Globus pallidus (tissue), 1 donor: ENCODE measurements at places on chromosomes 7 and 10.

DNA sequence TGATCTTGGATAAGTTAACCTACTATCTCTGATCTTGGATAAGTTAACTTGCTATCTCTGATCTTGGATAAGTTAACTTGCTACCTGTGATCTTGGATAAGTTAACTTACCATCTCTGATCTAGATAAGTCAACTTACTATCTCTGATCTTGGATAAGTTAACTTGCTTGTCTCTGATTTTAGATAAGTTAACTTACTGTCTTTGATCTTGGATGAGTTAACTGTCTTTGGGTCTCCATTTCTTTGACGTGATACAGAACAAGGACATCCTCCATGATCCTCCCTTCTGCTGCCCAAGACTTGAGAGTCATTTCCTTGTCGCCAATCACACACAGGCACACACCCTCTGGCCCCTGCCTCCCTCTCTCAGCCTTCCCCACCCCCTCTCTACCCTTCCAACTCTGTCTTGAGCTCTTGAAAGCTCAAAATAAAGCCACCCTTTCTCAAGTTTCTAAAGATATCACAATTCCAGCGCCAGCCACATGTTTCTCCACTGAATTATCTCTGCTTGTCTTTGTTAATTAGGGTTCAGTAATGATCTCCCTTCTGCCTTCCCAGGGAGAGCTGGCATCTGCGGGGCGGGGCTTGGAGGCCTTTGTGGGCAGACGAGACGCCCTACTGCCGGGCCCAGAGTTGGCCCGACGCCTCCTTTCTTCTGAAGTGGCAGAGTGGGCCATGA lies 85.1 kb upstream of the GTF2I start:
- peak; percentile 26 for DNase-seq

DNA sequence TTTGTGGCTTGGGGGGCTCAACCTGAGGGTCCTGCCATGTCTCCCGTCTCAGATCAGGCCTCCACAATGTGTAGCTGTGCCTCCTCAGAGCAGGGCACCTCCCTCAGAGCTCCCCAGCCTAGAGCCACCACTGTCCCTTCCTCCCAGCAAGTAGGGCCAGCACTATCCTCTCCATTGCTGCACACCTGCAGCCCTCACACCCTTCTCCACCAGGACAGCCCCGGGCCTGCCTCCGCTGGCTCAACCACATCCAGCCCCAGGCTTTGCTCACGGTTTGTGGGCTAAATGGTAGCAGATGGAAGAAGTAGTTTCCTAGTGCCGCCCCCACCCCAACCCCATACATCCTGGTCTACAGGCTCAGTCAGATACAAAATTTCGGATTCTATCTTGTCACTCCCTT lies 10.1 kb downstream of the NFKB2 start:
- no peak for DNase-seq

GRCh38 chr10:66837335-66837734 lies 88.5 kb upstream of the LRRTM3 start:
- no peak for DNase-seq

- DNase-seq, result no peak
Measured at GRCh38 chr7:149686011-149686410, 87.4 kb downstream of the ZNF467 start.

- no peak for DNase-seq
Measured at GRCh38 chr10:88670497-88670896, 6.3 kb downstream of the LIPF start.

DNA sequence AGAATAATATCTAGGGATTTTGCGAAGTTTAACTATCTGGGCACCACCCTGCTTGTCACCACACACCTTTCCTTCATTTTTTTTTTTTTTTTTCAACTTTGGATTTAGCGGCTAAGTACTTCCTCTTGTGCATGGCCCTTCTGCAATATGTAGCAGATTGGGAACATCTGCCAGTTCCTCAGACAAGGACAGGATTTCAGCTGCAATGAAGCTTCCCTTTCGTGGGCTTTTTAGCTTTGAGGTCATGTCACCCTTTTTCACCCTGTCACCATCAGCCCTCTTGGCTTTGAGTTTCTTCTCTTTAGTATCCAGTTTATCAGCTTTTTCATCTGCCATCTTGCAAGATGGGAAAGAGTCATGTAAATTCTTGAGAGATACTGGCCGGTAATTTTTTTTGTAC lies 81.6 kb upstream of the ETV1 start:
- no peak for DNase-seq

DNA sequence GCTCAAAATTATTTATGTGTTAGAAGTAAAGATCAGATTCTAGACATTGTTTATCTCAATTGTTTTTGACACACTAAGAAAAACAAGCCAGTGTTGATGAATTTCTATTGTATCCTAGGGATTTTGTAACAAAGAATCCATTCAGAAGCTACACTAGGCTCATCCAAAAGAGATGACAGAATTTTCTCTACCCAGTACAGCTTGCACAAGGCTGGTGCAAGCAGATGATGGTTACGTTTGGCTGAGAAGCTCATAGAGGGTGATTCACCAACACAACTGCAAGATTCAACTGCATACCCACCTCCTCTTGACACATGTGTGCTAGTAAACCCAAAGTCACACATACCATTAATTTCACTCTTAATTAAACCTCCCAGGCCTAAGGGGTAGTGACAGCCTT lies 20.8 kb downstream of the GRM3 start:
- peak; percentile 96 for DNase-seq

DNA sequence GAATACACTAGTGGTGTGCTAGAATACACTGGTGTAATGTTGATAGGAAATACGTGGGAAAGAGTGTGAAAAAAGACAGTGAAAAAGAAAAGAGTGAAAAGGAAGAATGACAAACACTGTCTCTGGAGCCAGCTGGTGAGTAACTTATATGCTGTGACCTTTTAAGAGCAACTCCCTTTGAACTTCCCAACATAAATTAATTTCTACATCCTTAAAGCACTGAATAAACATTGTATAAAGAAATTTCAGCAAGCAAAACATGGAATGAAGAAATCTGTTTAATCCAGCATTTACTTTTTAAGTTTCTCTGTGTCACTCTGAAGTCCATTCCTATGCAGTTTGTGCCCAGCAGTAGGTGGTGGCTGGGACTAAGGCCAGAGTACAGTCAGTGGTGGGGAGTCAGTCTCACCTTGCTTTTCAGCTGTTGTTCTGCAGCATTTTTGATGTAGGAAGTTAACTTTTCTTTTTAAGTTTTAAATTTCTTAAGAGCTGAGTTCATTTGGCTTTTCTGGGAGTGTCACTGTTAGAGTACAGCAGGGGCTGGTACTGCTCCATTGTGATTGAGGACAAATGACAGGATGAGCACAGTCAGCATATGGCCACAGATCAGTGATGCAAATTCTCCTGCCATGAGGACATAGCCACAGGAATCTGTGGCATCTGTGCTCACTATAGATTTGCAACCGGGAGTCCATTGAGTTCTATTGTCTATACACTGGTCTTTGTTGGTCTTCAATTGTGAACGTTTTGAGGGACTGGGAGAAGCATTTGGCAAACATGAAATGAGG lies 321.8 kb downstream of the ZNF248 start:
- DNase-seq, result no peak

DNA sequence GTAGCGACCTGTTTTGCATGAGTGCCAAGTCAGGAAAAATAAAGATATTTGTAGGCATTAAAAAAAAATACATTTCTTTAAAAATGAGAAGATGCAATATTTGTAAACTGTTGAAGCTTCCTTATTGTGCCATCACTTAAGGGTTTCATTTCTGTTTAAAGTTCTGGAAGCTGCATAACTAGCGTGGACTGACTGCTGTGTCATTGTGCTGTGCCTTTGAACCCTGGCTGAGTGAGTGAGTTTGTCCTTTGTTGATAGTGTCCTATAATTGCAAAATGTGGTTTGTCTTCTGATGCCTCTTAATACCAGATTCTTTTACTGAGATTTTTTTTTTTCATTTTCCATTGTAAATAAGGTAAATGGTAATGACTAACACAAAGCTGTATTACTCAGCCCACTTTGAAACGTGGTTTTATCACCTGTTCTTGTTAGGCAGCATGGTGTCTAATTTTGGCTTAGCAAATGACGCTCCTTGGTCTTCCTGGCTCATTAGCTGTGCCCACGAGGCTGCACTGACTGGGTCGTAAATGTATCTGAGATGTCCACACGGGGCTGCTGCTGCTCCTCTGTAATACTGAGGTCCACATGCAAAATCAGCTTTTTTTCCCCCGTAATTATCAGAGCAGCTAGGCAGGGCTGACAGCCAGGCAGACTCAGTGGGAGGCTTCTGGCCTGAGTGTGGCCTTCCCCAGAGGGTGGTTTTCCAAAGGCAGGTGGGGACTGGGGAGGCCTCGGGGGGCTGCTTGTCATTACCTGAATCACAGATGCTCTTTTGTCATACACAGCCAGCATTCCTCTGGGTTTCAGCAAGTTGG lies 14.8 kb downstream of the ZSCAN25 start:
- DNase-seq, result no peak

DNA sequence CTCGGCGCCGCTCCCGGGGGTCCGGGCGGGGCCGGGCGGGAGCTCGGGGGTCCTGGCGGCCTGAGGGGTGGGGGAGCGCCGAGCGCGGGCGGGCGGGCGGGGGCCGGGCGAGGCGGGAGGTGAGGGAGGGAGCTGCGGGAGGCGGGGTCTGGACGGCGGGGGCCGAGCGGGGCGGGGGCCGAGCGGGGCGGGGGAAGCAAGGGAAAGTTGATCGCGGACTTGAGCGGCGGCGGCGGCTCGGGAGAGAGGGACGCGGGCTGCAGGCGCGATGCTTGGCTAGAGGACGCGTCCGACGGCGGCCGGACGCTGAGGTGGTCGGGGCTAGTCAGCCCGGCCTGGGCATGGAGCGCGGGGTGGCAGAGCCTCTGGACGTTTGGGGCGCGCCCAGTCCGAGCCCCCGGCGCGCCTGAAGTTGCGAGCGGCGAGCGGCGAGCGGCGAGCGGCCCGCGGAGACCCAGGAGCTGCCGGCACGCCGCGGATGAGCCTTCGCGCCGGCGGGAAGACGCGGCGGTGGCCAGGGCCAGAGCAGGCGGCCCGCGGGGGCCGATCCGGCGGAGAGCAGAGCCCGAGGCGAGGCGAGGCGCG lies at the start of gene CDH23:
TSS of gene CDH23 (plus strand) at position 210 of the 585 bp plus-strand sequence. CDS start 42,912 bp downstream, outside the sequence.
- no peak for DNase-seq

GRCh38 chr10:64503429-64503828 lies 982.2 kb downstream of the REEP3 start:
- peak; percentile 67 for DNase-seq

DNA sequence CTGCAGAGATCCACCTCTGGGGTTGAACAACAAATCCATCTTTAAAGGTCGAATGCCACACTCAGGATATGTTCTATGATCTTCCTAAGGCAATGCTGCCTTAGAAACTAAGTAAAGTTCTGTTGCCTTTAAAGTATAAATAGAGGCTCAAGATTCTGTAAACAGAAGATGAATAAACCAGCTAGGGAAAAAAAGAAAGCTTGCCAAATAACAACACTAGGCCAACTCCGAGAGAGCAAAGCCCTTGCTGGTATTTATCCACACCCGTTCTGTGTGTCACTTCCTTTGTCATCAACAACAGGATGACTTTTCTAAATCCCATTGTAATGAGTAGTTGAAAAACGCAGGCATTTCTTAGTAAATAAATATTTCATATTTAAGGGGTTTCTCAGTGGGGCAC lies 330.0 kb upstream of the GLI3 start:
- DNase-seq, result no peak

GRCh38 chr7:120097020-120097419 lies 176.0 kb upstream of the KCND2 start:
- no peak for DNase-seq

- no peak for DNase-seq
Measured at GRCh38 chr10:12484941-12485805, 135.8 kb downstream of the CAMK1D start.

GRCh38 chr7:92696584-92696983 lies 106.4 kb upstream of the FAM133B start:
- DNase-seq, result no peak

DNA sequence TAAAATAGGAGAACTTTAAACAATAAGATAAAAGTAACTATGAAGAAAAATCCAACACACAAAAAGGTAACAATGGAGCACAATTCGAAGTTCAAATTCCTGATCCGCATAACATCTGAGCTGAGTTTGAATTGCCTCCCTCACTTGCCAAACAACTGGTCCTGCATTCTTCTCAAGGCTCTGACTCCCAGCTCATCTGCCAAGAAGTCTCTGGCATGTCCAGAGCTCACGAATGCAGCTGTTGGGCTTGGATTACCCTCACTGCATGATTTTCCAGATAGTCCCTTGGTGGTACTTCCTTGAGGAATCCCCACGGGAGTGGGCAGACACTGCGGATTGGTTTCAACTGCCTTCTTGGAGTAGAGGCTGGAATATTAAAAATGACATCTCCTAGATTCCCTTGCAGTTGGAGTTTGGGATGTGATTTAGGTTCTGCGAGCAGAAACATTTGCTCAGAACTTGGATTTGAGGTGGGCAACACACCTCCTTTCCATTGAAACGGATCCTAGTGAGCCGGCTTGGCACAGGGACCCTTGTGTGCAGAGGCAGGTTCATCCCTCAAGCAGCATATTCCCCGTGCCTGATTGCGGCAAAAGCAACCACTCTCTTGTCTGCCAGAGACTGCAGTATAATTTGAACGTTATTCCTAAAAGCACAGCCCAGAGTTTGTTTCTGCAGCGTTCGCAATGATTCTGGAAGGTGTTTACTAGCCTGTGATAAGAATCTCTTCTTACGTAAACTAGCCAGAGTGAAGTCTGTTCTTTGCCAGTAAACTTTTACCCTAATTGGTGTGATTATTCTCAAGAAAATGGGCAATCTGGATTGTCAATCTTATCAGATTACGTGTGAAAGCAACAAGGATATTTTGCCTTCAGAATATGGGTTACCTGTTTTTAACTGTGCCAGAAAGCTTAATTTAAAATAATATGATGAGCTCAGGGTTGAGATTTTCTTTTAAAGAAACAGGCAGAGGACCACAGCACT lies 23.4 kb upstream of the PRKCQ start:
- DNase-seq, result peak; percentile 82

DNA sequence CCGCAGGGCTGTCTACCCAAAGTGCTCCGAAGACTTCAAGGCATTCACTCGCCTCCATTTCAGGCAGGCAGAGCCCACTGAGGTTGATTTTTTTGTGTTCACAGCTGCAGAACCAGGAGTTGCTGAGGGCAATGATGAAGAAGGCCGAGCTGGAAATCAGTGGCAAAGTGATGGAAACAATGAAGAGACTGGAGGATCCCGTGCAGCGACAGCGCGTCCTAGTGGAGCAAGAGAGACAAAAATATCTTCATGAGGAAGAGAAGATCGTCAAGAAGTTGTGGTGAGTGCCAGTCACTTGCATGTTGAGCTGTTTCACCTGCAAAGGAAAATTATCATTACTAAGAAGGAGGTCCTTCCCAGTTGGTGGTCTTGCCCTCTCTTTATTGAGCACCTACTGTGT lies 210.5 kb downstream of the ARHGAP21 start:
- peak; percentile 29 for DNase-seq

- no peak for DNase-seq
Measured at GRCh38 chr10:11009471-11010308, 8.0 kb upstream of the CELF2 start.

GRCh38 chr7:76155938-76156337 lies 45.8 kb upstream of the SRRM3 start:
- DNase-seq, result peak; percentile 27

GRCh38 chr7:93053209-93053948 lies 64.4 kb downstream of the SAMD9 start:
- DNase-seq, result no peak
